LoVo (cell line): ENCODE measurements at places on chromosomes 16 and 17.

- peak; percentile 25 for DNase-seq
Measured at GRCh38 chr16:81873843-81874752, 95.0 kb downstream of the PLCG2 start.

GRCh38 chr17:79968116-79968515 lies 67.6 kb downstream of the TBC1D16 start:
- no peak for DNase-seq

DNA sequence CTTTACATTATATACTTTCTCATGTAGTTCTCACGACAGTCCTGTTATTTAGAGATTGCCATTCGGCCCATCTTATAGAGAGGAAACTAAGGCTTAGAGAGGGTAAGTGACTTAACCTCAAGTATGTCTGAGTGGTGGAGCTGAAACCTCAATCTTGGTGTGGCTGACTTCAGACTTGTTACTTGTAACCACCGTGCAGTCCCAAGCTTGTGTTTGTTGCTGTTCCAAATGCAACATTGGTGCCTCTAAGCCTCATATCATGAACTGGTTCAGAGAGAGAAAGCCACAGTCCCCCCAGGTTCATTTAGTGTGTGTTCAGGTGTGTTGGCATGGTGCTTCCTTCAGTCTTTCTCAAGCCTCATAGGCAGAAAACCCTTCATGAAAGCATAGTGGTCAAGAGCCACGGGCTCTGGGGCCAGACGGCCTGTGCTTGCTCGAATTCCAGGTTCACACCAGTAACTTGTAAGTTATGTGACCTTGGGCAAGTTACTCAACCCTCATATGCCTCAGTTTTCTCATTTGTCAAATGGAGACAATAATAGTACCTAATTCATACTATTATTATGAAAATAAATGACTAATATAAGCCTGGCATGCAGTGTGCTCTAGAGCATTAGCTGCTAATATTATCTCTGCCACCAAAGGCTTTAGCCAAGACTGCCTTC lies 39.9 kb downstream of the CDH1 start:
- no peak for DNase-seq

- no peak for DNase-seq
Measured at GRCh38 chr17:58452738-58453137, 35.4 kb upstream of the RNF43 start.

DNA sequence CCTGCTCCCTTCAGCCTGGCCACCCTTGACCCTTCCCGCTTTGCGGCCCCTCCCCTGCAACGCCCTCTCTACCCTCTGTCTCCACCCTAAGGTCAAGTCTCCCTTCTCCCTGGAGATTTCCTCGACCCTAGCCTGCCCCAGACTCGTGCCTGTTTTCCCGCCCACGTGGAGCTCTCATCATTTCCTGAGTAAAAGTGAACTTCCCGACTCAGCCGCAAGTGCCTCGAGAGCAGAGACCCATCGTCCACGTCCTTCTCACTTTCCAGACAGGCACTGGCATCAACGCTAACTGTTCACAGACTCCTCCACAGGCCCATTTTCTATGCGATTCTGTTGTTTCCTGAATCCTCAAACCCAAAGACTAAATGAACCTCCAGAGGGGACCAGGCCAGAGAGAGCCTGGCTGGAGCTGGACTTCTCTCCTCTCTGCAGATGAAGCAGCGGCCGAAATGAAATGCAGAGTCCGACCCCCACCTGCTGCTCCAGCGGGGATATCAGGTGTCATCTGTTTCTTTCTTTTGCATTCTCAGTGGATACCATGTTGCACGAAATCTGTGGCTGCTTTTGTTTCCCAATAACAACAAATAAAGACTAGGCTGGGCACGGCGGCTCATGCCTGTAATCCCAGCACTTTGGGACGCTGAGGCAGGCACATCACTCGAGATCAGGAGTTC lies 52.5 kb downstream of the RTN4RL1 start:
- no peak for DNase-seq

- no peak for DNase-seq
Measured at GRCh38 chr16:24873028-24873427, 27.3 kb downstream of the SLC5A11 start.

DNA sequence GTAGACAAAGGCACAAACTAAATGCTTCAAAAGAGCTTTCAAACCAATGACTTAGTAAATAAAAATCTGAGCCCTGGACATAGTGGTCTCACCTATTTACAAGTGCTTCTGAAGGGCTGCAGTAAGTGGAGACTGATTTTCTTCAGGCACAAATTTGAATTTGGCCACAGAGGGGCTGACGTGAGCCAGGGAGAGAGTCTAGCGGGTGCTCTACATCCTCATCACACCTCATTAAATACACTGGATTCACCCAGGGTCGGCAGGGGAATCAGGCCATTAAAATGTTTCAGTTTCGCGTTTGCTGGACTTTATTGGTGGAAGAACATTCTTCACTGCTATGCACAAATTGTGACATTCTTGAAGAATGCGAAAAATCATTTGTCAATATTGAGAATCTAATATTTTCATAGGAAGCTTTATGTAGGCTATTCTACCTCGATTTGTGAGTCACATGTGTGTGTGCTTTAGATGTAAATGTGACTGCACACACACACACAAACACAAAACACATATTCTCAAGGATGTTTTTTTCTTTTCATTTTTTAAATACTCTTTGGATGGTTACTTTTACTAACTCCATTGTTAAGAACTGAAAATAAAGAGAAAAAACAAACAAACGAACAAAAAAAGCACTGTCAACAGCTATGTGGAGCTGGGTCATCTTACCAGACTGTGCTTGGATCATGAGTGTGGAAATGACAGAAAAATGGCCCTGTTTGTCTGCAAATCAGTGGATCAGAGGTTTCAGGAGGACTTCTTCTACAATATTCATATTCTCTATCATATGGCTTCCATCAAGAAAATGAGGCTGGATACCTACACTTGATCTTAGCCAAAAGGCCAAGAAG lies 58.9 kb downstream of the CDH11 start:
- no peak for DNase-seq

DNA sequence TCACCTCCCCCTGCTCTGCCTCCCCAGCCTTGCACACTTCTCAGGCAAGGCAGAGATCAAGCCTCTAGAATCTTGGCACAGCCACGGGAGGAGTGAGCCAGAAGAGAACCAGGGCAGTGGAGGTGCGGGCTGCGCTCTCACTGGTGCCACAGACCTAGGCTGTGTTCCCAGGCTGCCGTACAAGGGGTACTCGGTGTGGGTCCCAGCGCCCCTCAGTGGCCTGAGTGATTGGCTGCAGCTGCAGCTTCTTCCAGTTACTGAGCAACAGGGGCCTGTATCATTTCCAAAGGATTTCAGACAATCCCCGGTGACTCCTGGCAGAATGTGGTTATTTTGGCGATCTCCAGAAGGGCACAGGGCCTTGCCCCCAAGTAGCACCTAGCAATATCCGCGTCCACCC lies 1852.1 kb downstream of the TP53TG3F start:
- no peak for DNase-seq

DNA sequence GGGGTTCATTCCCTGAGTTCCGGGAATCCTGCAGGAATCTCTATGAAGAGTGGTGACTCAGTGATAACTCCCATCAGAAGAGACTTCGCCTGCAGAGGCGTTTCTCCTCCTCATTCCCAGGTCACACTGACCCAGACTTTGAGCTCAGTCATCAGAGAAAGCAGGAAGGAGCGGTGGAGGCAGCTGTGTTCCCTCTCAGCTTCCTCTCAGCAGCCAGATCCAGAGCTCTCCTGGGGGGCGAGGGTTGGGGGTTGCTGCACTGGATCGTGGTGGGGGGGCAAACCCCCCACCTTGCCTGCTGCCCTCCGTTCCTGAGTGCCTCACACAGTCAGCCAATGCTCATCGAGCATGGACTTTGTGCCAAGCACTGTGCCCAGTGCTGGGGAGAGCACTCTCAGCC lies 271.2 kb downstream of the CBLN1 start:
- DNase-seq = no peak

DNA sequence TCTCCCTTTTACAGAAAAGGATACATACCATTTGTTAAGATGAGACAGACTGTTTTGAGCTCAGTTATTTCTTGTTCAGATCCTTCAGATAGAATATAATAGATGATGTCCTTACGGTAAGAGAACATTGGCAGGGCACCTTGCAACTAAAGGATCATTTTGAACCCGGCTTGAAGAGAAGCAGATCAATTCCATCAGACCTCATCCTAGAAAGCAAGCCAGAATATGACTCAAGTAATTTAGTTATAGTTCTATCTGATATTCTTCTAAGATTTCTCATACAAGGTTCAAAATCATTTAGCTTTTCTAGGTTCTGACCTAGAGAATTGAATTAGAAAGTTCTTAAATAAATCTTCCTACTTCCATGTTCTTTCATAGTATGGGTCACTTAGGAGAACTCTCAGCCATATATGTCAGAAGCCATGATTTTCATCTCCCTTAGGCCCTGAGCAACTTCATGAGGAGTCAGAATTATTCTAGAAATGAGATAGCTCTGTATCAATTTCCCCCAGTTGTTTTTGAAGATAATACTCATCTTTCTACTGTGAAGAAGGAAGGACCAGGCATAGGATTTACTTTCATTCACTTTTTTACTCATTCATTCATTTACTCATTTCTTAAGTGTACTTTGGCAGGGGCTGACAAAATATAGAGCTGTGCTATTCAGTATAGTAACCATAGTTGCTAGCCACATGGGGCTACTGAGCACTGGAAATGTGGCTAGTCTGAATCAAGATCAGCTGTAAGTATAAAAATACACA lies 2.5 kb upstream of the CMTM1 start:
- DNase-seq = no peak
